ENCODE measurements at places on chromosomes 7 and 10.

DNA sequence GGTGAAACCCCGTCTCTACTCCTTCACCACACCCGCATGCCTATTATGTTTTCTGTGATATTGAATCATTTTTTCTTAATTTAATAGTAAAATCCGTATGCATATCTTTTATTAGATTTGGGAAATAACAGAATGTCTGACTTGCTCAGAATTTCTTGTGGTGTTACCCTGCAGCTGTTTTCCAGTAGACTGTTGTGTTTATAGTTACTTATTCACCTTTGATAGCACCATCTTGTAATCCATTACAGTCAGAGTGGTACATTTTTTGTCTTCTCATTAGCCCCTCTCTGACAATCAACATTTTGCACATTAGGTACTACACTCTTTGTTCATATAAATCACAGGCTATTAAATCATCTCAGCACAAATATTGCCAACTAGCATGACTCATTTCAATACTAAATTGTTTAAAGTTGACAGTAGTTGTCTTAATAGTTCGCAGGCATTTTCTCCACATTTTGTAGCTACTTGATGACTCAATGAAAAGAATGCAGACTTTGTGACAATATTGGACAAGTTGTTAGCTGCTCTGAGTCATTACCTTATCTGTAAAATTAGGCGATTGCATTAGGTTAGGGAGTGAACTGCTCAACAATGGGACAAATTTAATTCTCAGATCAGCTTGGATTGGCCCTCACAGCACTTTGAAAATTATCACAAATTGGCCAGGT is 17.8 kb upstream of the SLC16A12 start:
- DNase-seq, result no peak

GRCh38 chr7:110800984-110801383 is 289.9 kb upstream of the LRRN3 start:
- DNase-seq, result no peak

GRCh38 chr7:93119191-93119905 is 1.6 kb upstream of the SAMD9 start:
- DNase-seq, result no peak

DNA sequence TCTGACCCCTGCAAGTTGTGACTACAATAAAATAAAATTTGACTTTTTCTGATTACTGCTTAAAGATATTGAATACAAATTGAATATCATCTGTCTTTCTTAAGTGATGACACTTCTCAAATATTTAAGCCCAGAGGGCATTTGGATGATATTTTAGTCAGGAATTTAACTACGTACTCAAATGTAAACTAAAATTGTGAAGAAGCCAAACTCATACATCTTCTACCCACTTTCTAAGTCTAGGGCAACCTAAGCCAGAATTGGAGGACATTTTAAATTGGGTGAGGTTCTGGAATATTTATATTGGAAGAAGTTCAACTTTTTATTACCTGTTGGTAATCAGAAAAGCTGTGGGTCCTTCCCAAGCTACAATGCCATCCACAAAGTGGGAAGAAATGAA is 149.1 kb upstream of the WDR11 start:
- no peak for DNase-seq

DNA sequence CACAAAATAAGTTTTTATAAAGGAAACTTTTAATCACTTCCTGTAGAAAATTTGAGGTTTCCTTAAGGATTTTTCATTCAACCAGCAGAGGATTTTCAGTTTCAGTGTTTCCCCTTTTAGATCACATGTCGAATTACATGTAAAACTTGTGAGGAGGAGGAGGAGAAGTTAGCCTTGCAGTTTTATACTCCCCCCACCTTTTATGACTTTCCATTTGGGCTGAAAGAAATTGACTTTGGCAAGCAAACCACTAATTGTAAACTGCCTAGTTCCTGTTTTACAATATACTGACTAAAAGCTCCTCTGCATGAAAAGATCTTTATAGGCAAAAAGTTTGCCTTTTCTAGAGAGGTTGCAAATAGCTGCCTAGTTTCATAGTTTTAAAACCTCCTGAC is 3.0 kb downstream of the BAMBI start:
- no peak for DNase-seq

- DNase-seq, result no peak
Observed at GRCh38 chr7:7257899-7258692, 75.8 kb downstream of the C1GALT1 start.

DNA sequence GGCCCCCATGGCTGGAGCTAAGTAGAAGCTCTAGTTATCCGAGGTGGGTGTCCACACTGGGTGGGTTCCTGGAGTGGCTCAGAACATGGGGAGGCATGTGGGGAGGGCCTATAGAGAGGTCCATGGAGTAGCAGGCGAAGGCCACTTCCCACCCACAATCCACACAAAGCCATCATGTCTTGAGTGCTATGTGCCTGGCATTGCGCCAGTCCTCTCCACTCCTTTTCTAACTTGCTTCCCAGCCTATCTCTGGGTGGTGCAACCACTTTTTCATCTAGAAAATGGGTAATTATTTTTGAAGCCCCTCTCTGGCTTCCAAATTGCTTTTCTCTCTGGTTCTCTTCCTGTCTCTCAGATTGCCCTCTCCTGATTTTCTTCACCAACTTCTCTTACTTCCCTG is 263.6 kb downstream of the PHTF2 start:
- DNase-seq, result no peak

DNA sequence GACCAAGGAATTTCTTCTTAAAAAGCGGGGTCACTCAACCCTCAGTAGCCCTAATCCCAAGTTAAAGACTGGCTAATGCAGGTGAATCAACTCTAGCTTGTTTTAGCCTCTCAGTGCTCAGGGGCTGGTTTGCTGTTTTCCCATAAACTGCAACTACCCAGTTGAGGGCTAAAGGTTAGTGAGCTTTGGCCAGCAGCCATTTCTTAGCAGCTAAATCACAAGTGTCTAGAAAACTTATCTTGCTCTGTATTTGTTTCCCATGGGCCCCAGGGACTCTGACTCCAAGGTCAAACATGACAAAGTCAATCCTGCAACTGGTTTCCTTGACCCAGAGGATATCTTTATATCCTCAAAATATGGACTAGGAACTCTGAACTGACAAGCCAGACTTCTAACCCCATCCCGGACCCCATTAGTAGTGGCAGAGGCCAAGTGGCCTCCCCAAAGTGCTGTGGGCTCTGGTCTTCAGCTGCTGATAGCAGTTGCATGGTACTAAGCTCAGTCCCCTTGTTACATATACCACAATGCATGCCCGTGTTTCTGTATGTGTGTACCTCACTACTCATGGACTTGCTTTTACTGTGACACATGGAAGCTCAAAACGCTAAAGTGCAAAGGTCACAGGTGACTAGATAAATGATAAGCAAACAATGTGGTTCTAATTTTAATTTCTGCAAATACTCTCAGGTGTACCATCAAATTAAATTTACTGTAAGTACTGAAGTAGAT is 793.0 kb upstream of the IGFBP3 start:
- DNase-seq, result no peak

DNA sequence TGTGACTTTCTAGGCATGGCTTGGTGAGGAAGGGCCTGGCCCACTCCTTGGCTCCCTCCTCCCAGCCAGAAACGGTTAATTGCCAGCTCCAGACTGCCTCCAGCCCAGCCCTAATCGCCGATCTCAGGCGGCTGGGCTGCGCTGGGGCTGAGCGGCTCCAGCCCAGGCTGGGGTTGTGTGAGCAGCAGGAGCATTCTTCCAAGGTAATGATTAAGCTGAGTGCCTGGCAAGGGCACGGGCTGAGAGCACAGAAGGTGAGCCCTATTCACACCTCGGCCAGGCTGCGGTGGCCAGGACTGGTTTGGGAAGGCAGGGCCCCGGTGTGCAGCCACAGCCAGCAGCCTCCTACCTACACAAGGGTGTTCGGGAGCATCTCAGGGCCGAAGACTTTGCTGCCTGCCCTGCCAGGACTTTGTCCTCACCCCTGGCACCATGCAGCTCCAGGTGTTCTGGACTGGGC is at the start of gene TMEM72:
Gene TMEM72 (plus strand): TSS at position 257 of the 460 bp plus-strand sequence. CDS start 176 bp downstream, at position 433.
- DNase-seq, result no peak

DNA sequence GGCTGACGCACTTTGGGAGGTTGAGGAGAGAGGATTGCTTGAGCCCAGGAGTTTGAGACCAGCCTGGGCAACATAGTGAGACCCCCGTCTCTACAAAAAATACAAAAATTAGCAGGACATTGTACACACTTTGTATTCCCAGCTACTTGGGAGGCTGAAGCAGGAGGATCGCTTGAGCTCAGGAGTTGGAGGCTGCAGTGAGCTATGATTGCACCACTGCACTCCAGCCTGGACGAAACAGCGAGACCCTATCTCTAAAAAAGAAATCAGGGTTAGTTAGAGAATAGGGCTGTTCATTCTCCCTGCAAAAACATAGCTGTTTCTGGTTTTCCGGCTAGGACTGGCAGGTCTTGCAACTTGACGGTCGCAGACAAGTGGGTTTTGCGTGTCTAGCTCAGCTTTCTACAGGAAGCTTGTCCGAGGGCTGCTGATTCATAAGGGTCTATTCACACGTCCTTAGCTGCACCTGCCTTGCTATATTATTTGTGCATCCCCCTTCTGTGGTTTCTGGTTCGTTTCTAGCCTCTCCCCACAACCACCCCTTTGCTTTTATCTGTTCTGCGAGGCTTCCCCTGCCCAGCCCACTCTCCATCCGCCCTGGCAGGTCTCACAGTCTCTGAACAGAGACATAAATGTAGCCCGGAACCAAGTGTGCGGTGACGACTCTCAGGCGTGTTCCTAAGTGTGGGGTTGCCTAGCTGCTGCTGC is 10.7 kb downstream of the AMZ1 start:
- peak; percentile 60 for DNase-seq

DNA sequence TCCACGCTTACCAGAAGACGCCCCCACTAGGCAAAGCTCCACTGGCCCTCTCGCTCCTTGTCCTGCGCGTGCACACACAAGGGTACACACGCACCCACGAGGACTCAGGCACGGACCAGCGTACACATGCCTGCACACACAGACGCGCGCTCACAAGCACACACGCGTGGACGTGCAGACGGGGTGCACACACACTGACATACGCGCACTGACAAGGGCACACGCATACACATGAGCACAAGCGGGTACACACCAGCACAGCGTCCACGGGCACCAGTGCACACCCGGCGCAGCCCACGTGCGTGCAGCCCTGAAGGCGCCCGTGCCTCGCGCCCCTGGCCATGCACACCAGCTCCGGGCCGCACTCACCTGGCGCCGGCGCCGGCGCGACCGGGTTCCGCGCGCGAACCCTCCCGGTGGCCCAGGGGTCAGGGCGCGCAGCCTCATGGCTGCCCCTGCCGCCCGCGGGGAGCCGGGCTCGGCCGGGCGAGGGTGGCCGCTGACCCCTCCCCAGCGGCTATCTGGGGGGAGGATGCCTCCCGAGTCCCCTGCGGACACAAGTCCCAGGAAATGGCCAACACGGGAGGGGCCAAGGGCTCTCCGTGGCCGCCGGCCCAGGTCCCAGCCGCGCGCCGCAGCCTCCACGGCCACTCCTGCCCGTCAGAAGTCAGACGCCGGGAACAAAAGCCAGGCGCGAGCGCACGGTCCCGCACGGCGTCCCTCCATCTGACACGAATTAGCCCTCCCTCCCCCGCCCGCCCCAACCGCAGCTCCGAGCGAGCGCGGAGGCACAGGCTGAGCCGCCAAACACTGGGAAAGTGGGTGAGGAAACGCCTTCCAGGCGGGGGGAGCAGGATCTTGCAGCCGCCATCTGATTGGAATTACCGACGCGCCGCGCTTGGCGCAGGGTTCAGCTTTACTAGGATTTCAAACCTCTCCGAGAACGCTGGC is 45.0 kb downstream of the TNS3 start:
- no peak for DNase-seq

DNA sequence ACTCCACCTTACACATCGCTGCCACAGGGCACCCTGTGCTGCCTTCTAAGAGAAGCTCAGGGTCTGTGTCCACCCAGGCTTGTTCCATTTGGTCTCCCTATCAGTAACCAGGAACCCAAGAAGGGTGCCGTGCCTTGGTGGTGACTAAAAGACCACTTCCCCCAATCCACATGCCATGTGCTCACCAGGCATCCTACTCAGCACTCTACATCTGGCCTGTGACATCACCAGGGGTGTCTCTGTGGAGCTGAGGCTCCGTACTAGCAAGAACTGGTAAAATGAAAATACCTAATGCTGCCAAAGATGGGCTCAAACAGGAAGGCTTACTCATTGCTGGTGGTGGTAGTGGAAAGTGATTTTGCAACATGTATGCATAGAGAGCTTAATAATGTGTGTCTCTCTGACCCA is 19.0 kb upstream of the C10orf71 start:
- no peak for DNase-seq

DNA sequence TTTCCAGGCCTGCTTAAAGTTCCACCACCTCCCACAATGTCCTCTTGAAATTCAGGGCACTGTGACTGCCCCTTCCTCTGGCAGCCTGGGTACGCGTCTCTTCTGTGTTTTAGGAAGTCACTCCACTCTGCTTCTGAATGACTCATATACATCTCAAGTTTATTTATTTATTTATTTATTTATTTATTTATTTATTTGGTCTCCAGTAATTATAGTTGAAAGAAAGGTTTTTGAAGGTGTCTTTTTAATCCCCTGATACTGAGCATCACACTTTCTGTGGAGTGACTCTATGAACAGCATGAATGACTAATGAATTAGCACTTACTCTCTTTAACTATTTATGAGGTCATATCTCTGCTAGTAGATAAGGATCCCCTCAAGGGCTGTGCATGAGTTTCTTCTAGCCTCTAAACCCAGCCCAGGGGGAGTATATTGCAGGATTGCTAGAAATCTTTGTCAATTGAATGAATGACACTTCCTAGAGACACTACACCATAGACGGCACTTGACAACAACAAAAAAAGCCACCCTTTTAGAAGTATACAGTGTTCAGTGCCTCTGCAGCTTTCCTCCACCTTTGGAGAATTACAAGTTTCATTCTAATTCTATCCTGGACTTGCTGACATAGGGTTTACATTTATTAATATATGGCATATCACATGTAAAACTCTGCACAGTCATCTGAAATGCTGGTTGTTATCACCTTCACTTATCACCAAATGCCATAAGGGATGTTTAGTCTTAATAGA is 2.1 kb downstream of the MACC1 start:
- DNase-seq, result no peak

DNA sequence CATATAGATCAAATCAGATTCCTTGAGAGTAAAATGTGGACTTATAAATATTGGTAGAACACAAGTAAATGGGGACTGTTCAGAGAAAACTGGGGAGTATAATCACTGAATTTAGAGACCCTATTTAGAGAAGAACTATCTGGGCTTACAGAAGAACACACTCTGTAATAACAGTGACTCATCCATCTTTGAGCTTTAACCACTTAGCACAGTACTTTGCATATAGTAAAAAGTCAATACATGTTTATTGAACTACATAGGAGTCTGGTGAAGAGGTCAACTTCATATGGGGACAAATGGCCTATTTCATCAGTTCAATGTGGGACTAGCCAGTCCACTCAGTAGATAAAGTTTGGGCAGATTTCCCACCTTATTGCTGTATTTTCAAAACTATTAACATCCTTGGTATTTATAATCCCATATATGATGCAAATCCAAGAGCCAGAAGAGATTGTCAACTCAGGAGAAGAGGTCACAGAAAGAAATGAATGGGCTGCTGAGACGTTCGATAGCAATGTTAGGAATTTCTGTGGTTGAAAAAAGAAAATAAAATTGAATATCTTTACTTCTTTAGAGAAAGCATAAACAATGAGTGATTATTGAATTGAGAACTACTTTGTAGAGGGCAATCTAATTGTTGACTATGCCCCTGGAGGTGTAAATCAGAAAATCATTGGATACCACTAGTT is 119.3 kb upstream of the CACNA2D1 start:
- no peak for DNase-seq

- DNase-seq, result no peak
Observed at GRCh38 chr10:71234004-71234894, 21.9 kb downstream of the UNC5B start.
